ENCODE measurements at places on chromosomes 1 and 21. TPM values are rescaled to one million over a fixed set of nuclear protein-coding genes. Genes with fewer than 3 reads are reported as not detected.

TRIM33 gene
- 38.8 TPM for total RNA-seq

MYOM3 gene
- 0.60 TPM for total RNA-seq

TNFRSF18 gene
- total RNA-seq = not detected

USH2A gene
- not detected for total RNA-seq

GRCh38 chr1:67264899-67265298, 42.8 kb upstream of the IL12RB2 start:
- no peak for DNase-seq

- peak; percentile 1 for DNase-seq
Measured at GRCh38 chr1:41539418-41539805, 54.9 kb upstream of the EDN2 start.

GRCh38 chr1:197144570-197145325, 1.7 kb downstream of the ASPM start:
- no peak for DNase-seq

- no peak for DNase-seq
Measured at GRCh38 chr1:10170239-10170574, 40.2 kb upstream of the KIF1B start.

DNA sequence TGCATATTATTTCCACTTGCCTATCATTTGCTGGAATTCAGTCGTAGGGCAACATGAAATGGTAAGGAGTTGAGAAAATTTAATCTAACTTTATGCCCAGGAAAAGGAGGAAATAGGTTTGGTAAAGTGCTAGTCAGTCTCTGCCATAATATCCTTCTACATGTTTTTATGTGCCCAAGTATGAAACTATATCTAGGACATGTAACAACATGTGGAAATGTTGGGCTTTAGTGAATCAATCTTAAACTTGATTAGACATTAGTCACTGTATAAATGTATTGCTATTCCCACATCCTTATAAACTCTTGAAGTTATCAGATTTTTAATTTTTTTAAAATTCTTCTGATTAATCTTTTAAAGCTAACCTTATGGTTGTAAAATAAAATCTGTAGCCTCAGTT, 204.7 kb upstream of the ZRANB2 start:
- no peak for DNase-seq

- DNase-seq = no peak
Measured at GRCh38 chr1:21451212-21451611, 11.3 kb downstream of the NBPF3 start.

DNA sequence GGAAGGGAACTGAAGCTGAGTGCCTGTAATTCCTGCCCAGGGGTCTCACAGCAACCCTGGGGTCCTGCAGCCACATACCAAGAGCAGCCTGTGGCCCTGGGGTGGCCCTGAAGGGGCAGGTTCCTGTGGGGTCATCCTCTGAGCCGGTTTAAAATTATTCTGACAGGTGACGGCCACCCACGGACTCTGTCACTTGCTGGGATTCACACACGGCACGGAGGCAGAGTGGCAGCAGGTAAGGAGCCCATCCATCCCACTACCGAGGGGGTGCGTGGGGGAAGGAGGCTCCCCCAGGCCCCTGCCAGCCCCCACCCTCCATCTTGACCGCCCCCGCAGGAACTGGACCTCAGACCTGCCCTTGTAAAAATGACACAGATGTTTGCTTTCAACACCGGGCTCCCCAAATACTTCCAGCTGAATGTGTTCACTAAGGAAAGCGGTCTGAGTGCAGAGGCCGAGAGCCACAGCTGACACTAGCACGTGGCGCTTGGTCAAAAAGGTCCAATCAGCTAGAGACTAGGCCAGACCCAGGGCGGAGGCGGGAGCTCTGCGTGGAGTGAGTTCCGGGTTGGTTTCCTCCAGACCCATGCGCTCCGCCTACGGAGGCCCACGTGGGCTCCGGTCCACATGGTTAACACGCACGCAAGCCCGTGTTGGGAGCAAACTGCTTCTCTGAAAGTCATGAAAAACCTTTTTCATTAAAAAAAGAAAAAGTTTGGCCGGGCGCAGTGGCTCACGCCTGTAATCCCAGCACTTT, 10.0 kb downstream of the YBEY start:
- DNase-seq = peak; percentile 70

DNA sequence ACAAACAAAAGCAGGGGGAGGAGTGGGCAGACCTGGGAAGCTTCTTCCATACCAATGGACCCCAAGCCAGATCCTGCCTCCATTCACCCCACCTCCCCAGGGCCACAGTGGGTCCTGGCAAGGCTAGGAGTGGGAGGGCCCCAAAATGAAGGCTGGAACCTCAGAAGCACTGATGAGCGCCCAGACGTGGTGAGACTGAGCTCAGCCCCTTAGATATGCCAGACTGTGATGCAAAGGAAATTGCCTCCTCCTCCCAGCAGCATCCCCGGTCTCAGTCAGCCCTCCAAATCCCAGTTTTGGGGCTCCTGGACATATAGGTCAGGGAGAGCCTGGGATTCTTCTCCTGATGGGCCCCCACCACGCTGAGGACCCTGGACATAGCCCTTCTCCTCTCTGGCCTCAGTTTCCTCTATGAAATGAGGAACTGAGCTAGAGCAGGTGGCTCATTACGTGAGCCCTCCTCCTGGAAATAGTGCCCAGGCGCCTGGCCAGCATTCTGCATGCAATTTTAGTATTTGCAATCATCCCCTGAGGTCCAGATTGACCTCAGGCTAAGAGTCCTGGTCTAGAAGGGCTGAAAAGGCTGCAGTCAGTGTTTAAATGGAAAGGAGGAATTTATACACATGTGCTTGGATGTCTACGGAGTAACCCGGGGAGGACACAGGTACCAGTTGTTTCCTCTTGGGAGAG, 33.5 kb downstream of the RHBG start:
- no peak for DNase-seq

DNA sequence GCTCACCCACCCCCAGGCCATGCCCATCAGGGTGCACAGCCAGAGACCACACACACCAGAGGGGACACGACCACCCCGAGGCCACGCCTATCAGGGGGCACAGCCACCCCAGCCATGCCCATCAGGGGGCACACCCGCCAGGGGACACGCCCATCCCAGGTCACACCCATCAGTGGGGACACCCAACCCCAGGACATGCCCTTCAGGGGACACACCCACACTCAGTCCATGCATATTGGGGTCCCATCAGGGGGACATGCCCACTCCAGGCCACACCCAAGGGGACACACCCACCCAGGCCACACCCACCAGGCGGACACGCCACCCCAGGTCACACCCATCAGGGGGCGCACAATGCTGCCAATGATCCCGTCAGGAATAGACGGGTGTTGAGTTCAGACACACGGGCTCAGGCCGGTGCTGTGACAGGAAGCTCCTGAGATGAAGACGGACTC, 20.7 kb downstream of the MCM3AP start:
- DNase-seq = no peak

GRCh38 chr1:246753670-246754535, 29.7 kb downstream of the SCCPDH start:
- peak; percentile 68 for DNase-seq
